Pons (tissue), 1 donor: ENCODE measurements at places on chromosomes 16 and 17.

- no peak for DNase-seq
Observed at GRCh38 chr16:88274847-88275246, 107.9 kb upstream of the ZNF469 start.

DNA sequence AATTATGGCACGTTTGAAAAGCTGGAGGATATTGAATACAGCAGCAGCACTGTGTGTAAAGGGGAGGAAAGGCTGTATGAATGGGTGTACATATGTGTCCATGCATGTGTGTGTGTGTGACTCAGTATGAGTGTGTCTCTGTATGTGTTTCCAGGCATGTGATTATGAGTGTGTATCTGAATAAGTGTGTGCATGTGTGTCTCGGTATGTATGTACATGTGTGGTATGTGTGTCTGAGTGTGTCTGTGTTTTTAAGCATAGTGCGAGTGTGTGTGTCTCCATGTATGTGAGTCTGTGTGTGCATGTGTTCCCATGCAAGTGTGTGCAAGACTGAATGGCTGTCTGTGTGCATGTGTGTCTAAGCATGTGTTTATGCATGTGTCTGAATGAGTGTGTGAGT lies 259.1 kb upstream of the XYLT1 start:
- no peak for DNase-seq

DNA sequence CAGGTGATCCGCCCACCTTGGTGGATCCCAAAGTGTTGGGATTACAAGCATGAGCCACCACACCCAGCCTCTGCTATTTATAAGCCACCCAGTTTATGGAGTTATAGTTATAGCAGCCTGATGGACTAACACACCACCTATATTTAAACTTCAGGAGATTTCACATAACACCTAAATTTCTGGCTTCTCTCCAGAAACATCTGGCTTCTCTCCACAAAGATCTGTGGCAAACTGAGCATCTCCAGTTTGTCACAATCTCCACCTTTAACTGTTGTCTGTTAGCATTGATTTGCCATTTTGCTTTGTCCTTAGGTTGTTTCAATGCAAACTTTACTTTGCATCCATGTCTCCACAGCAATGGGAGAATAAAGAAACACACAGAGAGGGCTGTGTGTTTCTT lies 39.6 kb downstream of the GDE1 start:
- DNase-seq: no peak

DNA sequence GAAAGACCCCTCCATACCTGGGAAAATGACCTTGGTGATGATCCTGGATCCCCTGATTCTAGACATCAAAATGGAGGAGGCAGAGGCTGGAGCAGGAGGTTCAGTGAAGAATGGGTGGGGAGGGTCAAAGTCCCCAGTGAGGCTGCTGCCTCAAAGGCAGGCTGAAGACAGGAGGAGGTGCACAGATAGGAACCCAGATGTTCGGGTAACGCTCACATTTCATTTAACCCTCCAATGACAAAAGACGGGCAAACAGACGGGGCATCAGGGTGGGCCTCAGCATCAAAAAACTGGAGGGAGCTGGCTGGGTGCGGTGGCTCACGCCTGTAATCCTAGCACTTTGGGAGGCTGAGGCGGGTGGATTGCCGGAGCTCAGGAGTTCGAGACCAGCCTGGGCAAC lies at the start of gene ANKRD40CL:
ANKRD40CL (minus strand) TSS at position 73 of the 400 bp plus-strand sequence. CDS start 605 bp downstream, outside the sequence.
- DNase-seq: no peak

DNA sequence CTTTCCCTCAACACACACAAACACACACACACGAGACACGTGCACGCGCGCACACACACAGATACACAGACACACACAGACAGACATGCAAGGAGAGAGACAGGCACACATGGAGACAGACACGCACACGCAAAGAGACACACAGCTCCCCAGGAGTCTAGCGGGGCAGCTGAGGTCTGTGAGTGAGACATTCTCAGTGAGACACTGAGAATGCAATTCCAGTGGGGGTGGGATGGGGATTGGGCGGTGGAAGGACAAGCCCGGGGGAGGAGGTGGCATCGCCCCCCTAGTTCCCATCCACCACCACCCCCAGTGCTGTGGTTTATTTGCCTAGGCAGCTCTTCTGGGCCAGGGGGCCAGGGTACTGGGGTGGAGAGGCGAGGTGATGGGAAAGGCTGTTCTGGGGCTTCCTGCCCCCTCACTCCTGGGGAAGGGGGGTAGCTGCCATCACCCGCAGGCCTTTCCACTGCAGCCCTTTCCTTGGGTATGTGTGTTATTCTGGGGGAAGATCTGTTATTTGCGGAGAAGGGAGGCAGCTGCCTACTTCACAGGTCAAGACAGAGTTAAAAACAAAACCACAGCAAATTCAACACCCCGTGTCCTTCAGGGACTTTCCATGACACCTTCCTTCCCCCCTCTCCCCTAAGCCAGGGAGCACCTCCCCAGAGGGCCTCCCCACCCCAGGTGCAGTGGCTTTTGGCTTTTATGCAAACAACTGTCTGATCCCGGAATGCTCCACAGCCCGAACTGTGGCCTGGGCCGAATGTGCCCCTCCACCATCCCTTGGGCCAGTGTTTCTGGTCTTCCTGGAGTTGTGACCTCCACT lies 18.0 kb downstream of the GRB7 start:
- DNase-seq: no peak

- no peak for DNase-seq
Observed at GRCh38 chr17:58593123-58593522, 78.7 kb upstream of the MTMR4 start.

DNA sequence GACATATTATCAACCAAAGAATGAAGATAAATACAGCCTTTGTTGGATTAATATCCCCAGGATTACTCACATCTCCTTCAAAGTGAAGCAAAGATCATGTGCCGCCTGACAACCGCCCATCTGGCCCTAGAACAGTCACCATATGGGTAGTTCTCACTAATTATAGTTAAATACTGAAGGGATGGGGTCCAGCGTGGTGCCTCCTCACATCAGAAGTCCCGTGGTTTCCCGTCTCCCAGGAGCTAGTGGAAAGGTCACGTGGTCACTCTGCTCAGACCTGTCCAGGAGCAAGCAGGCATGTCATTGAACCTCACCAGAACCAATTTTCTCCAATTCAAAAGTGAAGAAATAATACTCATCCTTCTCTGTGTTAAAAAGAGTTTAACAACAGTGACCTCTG lies 434.5 kb downstream of the SHISA9 start:
- no peak for DNase-seq

- DNase-seq: no peak
Observed at GRCh38 chr16:10949424-10949970, 5.1 kb downstream of the CLEC16A start.

GRCh38 chr16:72467157-72467759 lies 295.3 kb upstream of the PMFBP1 start:
- DNase-seq: peak; percentile 87

DNA sequence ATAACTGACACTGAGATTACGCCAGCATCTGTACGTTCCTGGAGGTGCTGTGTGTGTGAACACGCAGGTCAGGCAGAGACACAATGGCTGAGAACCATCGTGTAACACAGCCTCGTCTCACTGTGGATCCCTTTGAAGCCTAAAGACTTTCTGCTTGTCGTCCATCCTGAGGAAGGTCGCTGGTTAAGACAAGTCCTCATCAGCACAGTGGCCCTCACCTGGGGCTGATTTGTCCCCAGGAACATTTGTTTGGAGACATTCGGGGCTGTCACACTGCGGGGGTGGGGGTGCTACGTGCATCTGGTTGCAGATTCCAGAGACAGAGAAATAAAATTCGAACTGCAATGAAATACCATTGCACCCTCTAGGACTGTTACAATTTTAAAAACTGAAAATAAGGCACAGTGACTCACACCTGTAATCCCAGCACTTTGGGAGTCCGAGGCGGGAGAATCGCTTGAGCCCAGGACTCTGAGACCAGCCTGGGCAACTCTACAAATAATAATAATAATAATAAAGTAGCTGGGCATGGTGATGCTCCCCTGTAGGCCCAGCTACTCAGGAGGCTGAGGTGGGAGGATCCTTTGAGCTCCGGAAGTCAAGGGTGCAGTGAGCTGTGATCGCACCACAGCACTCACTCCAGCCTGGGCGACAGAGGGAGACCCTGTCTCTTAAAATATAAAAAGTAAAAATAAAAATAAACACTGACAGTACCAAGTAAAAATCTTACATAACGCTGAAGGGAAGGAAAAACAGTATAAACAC lies 112.0 kb upstream of the METRNL start:
- no peak for DNase-seq

- no peak for DNase-seq
Observed at GRCh38 chr17:19341641-19342610, 20.6 kb downstream of the B9D1 start.

GRCh38 chr17:26782153-26782552 lies 511.8 kb upstream of the WSB1 start:
- DNase-seq: no peak

- DNase-seq: no peak
Observed at GRCh38 chr17:63496663-63497400, 20.0 kb downstream of the ACE start.

DNA sequence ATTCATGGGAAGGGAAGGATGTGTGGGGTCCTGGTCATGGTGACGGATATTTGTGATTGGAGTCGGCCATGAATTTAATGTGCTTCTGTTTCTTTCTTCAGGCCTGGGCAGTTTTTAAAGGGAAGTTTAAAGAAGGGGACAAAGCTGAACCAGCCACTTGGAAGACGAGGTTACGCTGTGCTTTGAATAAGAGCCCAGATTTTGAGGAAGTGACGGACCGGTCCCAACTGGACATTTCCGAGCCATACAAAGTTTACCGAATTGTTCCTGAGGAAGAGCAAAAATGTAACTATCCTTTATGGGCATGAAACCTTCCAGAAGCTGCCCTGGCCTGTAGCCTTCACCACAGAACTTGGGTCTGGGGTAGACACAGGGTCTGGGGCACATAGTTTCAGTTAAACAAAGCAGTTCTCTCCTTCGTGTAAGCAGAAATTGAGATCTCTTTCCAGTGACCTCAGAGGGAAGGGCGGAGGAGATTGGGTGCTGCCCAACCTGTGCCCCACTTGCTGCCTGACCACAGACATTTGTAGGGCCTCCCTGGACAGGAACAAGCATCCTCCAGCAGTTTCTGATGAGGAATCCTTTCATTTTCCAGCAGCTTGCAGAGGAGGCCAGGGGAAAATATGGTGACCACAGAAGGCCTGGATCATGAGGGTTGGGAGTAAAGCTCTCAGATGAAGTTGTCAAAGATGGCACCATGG lies 10.1 kb downstream of the IRF8 start:
- DNase-seq: peak; percentile 56

DNA sequence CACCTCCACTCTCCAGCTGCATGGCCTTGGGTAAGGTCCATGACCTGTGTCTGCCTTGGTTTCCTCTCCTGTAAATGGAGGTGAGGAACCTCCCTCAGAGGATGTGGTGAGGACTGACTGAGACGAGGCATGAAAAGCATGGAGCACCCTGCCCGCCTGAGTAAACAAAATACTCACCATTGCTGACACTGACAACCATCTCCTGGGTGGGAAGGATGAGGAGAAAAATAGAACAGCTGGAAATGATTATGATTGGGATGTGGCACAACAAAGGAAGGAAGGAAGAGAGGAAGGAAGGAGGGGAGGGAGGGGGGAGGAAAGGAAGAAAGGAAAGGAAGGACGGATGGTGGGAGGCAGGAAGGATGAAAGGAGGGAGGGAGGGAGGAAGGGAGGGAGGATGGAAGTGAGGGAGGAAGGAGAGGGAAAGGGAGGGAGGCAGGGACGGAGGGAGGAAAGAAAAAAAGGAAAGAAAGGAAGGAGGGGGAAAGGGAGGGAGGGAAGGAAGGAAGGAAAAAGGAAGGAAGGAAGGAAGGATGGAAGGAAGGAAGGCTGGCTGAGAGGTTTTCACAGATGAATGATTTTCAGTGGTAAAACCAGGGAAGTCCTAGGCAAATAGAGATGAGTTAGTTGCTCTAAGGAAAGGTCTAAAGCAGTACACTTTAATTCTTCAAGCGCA lies 276.5 kb upstream of the XYLT1 start:
- DNase-seq: no peak

DNA sequence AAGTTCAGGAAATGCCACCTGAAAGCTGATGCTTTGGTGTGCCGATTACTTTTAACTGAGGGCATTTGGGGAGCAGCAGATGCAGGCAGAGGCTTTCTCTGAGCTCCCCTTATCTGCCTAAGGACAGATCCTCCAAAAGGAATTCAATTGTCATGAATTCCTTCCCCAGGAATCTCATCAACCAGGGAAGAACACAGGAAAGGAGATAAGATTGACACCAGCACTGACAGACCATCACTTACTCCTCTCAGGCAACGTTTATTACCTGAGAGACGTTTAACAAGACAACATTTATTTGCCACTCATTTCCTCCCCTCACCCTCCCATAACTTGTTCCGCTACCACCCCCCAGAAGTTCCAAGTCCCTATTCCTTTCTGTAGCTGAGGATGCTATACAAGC lies 17.6 kb upstream of the CDRT4 start:
- no peak for DNase-seq

DNA sequence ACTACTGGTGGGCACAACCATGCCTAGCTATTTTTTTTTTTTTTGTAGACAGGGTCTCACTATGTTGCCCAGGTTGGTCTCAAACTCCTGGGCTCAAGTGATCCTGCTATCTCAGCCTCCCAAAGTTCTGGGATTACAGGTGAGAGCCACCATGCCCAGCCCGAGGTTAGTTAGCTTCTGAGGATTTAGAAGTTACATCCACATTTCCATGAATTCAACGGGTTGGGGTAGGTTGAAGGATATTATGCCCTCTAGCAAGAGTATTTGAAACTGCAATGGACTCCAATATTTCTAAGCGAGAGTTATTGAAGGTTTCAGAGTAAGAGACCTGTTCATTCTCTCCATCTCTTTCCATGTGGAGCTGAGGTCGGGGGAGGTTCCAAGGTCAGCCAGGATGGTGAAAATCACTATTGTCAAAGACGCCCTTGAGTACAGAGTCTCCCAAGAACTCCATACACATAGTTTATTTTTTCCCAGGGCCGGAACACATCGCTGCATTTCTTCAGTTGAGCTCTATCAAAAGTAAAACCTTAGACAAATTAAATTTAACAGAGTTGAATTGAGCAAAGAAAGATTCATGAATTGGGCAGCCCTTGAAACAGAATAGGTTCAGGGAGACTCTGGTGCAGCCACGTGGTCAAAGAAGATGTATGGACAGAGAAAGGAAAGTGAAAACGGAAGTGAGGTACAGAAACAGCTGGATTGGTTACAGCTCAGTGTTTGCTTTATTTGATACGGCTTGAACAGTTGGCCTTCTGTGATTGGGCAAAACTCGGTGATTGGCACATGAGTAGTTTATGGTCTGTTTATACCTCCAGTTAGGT lies 19.0 kb upstream of the ITPRIPL2 start:
- no peak for DNase-seq

DNA sequence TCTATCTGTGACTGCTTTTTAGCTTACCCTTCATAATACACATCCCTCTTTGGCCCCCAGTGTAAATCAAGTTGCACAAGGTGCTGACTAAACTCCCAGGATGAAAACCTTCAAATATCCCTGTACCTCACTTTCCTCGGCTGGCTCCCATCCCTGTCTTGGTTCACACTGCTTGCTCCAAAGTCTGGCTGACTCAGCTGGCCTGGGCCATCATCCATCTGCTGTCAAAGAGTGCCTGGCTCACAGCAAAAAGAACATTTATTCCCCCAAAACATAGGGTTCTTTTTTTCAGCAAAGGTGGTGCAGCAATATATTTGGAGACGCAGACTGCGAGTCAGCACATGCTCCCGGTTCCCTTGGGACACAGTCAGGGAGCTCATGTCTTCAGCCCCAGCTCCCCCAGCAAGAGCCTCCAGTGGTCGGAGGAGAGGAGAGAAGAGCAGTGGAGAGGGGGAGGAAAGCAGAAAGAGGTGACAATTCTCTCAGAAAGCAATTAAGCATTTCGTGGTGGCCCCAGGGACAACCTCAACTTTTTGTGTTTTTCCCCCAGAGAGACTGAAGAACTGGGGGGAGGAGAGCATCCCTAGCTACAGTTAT lies 26.1 kb downstream of the GPR142 start:
- peak; percentile 40 for DNase-seq

- no peak for DNase-seq
Observed at GRCh38 chr16:71811261-71811803, 2.7 kb upstream of the AP1G1 start.
